Activated T-helper 1 cell treated with anti-CD3 and anti-CD28 coated beads, Interleukin-12 subunit alpha, Interleukin-12 subunit beta, Interleukin-2, Interleukin-4 antibody, amounts not matched to agents 30 ng/mL and 10 ng/mL and 1 ng/mL, durations not matched to agents 14 hours and 24 hours and 36 hours (primary cell): ENCODE measurements at places on chromosomes 7 and 10.
A peak's percentile ranks its signal among the peaks of the same experiment; 100 is the strongest.

DNA sequence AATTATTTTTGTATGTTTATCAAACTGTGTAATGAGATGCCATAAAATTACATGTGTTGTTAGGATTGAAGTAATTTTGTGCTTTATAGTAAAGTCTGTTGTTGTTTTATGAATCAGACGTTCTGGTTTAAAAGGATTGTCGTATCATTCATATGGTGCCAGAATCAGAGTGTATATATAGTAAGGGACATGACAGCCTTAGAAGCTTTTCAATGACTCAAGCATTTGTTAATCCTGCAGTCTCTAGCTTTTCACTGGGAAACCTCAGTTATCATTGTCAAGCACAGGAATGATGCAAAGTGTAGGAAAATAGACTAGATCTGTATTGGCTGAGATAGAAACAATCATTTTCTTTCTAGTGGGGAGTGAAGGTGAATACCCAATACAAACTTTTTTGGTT is 57.5 kb downstream of the TRRAP start:
- peaks cover 49% of the 10 kb centered on the region for H3K36me3 ChIP-seq
- no peak overlapping the region for H3K4me3 ChIP-seq
- H3K4me1 ChIP-seq: peaks cover 5% of the 10 kb centered on the region
- DNase-seq: no peak

DNA sequence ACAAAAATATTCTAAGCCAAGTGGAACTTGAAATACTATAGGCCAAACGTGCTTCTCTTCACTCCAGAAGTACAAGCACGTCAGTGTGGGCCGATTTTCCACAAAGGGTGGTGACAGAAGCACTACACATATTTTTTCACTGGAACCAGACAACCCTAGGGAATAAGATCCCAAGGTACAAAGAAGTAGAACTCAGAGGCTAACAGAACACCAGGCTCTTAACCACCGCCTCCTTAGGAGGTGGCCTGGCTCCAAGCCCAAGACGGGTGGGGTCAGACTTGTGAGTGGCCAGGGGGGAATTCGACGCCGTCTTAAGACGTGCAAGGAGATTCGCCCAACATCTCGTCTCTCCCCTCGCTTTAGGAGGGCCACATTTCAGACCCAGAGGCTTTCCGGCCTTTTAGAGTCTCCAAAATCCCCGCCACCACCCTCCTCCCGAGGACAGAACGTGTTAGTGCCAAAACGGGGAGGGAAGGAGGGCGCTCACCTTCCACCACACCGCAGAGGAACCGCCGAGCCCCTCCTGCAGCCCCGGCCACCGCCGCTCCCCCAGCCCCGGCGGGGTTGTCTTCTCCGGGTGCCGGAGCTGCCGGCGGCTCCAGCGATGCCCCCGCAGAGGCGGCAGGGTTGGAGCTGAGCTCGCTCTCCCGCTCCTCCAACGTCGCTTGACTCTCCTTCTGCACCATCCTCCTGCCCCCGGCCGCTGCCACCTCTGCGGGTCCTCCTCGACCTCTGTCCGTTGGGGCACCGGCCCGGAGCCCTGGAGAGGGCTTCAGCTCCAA is 716 bp downstream of the OGA start:
- H3K27me3 ChIP-seq: peaks cover 3% of the 10 kb centered on the region
- H3K27ac ChIP-seq: peak overlapping the region; percentile 100
- no peak for DNase-seq

GRCh38 chr7:122844191-122844988 is 41.9 kb downstream of the CADPS2 start:
- DNase-seq: no peak
- no peaks in the 10 kb centered on the region for H3K36me3 ChIP-seq
- H3K4me3 ChIP-seq: no peak overlapping the region
- H3K27ac ChIP-seq: no peak overlapping the region

DNA sequence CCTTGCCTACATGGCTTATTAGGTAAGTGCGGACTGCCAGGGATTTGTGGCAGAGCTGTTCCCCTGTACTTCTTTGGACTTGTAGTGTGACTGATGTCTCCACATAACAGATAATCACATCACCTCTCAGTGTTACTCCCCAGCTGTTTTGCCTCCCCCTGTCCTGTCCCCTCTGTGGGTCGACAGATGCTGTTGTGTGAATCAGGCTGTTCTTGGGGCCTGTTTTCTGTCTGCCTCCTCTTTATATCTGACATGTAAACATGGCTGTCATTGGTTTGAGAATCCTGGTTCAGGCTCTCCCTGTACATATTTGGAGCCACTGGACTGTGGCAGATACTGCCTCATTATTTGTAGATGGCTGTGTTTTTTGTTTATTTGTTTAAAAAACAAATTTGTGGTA is 22.7 kb downstream of the CCNY start:
- H3K4me1 ChIP-seq: peaks cover 45% of the 10 kb centered on the region
- H3K27me3 ChIP-seq: no peaks in the 10 kb centered on the region

DNA sequence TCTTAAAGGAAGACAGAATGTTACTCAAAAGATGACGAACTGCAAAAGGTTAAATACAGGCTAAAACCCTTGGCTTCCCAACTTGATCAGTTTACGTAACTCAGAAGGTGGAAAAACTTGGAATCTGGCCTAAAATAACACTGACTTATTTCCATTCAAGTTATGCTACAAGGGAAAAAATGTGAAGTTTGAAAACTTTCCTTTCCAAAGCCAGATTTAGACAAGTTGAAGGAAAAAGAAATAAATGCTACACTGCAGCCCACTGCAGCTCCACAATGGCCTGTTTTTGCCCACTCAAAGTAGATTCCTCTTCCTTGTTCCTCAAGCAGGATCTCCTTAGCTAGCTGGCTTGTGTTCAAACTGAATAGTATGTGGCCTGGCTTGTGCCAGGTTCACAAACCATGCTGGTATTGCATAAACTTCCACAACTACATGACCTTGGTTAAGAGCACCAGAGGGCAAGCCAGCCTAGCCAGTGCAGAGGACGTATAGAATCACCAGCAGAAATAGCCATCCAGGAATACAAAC is 166.2 kb downstream of the CPEB3 start:
- no peaks in the 10 kb centered on the region for H3K4me1 ChIP-seq
- peaks cover 1% of the 10 kb centered on the region for H3K36me3 ChIP-seq
- DNase-seq: no peak

DNA sequence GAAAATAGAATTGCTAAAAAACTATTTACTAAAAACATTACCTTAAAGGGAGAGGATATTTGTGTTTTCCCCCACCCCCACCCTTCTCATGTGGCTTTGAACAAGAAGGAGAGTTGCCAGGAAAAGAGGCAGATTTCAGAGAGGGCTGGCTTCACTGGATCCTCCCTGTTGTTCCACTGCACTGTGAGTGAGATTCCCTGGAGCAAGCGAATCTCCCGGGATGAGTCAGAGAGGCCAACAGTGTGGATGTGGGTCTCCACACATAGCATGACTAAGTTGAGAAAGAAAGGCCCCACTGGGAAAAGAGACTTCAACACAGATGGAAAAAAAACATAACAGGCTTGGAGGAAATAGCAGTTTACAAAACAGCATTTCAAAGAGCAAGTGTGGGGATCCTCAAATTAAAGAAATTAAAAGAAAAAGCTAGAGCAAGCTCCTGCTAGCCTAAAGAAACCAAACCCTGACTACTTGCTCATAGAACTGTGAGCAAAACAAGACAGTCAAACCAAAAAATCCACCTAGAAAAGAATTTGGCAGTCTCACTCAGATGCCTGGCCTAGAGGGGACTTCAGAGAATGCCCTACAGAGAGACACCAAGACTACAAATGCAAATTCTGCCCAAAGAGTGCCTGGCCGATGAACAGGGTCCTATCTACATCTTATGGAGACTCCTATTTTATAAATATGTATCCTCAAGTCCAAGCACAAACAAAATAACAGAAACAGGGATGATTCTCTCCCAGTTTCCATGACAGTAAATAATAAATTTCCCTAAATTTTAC is 3.4 kb downstream of the CAV1 start:
- H3K4me1 ChIP-seq: peaks cover 39% of the 10 kb centered on the region
- H3K27me3 ChIP-seq: peaks cover 59% of the 10 kb centered on the region
- no peak overlapping the region for H3K4me3 ChIP-seq
- DNase-seq: no peak

- H3K27ac ChIP-seq: no peak overlapping the region
- H3K27me3 ChIP-seq: peaks cover 7% of the 10 kb centered on the region
- no peak for DNase-seq
- no peak overlapping the region for H3K4me3 ChIP-seq
- H3K4me1 ChIP-seq: no peaks in the 10 kb centered on the region
These were observed 212.6 kb downstream of the WDR37 start for GRCh38 chr10:1268831-1269230.

GRCh38 chr10:44404741-44405437 is 20.0 kb upstream of the CXCL12 start:
- no peaks in the 10 kb centered on the region for H3K36me3 ChIP-seq
- DNase-seq: no peak
- H3K27me3 ChIP-seq: peaks cover 4% of the 10 kb centered on the region
- no peak overlapping the region for H3K27ac ChIP-seq
- no peaks in the 10 kb centered on the region for H3K4me1 ChIP-seq

GRCh38 chr10:133347710-133348517 is 741 bp downstream of the PRAP1 start:
- no peaks in the 10 kb centered on the region for H3K4me1 ChIP-seq
- peaks cover 12% of the 10 kb centered on the region for H3K27me3 ChIP-seq
- no peak overlapping the region for H3K27ac ChIP-seq
- H3K36me3 ChIP-seq: no peaks in the 10 kb centered on the region
- no peak overlapping the region for H3K4me3 ChIP-seq
